ENCODE measurements at places on chromosomes 7 and 10. TPM values are rescaled to one million over a fixed set of nuclear protein-coding genes. Genes with fewer than 3 reads are reported as not detected.

DNA sequence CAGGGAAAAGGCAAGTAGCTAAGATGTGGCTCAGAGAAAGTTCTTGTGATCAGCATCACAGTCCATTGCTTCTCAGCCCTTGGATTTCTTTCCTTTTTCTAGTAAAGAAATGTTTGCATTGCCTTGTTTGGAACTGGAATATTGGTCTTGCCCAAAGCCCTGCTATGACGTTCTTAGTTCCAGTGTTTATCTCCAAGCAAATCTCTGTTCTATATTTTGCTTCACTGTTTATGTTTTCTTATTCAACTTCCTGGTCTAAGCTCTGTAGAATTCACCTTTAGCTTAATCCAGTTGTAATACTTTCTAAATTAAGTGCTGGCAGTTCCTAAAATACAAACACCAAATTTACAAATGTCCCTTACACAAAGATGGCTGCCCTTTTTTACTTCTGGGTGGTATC lies 88.7 kb upstream of the ZNF438 start:
- no peak for DNase-seq

MYOZ1 gene
- 1,915 TPM for total RNA-seq

- no peak for DNase-seq
These were observed 178.9 kb downstream of the GRID1 start for GRCh38 chr10:86187499-86188239.

- peak; percentile 60 for DNase-seq
These were observed 99.6 kb downstream of the SVIL start for GRCh38 chr10:29535012-29535777.

CYP26C1 gene
- total RNA-seq: 0.06 TPM

- no peak for DNase-seq
These were observed 246.7 kb downstream of the CAMK1D start for GRCh38 chr10:12595936-12596576.

DNA sequence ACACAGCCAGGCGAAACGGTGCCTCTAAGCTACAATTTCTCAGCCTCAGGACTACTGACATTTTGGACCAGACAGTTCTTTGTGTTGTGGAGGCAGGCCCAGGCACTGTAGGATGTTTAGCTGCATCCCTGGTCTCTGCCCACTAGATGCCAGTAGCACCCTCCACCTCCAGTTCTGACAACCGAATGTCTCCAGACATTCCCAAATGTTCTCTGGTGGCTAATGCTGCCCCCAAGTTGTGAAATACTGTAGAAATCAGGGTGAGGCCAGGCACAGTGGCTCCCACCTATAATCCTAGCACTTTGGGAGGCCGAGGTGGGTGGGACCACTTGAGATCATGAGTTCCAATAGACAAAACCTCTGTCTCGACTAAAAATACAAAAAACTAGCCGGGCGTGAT lies 18.2 kb downstream of the HNRNPF start:
- DNase-seq: no peak

DNA sequence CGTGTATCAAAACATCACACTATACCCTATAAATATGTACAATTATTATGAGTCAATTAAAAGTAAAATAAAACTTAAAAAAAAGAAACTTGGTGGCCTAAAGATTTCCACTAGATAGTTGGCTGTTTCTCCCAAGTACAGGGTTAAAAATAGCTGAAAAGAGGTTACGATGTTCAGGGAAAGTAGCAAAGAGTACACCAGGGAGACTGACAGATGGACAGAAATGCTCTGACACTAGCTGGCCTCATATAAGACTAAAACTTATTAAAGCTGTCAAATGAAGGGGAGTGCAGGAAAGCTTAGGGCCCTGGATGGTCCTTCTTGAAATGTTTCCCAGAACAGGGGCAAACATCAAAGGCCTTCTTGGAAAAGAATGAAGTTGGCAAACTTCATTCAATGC lies 51.3 kb downstream of the TCAF1 start:
- DNase-seq: no peak

DNA sequence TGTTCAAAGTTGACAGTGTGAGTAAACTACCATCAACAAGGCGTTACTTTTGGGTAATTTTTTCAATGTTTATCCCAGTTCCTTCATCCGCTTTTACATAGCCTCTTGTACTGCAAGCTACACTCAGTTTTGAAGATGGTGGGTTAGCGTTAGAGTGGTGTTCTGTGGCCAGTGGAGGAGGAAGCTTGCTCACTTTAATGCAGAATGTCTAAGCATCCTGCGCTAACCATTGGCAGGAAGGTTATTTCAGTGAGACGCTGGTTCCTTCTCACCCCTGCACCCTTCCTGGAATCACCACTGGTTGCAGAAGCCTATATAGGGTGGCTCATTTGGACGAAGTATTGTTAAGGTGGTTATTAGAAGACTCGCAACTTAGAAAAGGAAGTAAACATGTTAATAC lies 159.1 kb downstream of the CELF2 start:
- no peak for DNase-seq

- DNase-seq: no peak
These were observed 18.4 kb upstream of the REEP3 start for GRCh38 chr10:63502832-63503231.

PRKCQ gene
- 72.0 TPM for total RNA-seq

DNA sequence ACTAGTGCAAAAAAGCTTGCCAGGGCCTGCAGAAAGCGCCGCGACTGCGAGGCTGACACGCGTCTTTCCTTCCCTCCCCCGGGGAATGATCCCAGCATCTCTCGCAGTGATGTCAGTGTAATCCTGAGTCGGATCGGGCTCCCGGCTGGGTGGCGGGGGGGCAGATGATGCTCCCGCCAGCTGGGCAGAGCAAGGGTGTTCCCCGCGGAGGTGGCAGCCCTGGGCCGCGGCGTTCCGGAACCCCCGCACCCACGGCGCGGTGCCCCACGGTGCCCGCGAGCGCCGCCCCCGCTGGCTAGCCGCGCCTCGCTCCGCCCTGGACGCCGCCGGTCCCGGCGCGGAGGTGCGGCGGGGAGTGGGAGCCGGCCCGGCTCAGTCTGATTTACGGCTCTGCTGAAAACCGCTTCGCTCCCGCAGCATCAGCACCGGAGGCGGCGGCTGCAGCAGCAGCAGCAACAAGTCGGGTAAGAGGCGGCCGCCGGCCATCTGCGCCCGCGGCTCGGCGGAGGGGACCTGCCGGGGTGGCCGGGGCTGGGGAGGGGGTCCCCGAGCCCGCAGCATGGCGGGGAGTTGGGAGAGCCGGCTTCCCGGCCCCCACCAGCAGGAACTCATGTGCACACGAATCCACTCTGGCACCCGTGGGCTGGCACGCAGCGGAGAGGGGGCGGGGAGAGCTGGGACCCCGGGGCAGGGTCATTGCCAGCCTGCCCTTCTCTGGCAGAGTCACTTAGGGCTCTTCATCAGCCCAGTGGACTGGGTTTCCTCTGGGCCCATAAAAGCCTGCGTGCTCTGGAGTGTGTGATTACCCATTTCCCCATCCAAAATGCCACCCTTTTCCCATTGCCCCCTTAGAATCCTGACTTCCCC lies at the start of gene ZNF365:
ZNF365 (plus strand) TSS at position 375 of the 867 bp plus-strand sequence. CDS start 1,825 bp downstream, outside the sequence.
- DNase-seq: peak; percentile 17

DNA sequence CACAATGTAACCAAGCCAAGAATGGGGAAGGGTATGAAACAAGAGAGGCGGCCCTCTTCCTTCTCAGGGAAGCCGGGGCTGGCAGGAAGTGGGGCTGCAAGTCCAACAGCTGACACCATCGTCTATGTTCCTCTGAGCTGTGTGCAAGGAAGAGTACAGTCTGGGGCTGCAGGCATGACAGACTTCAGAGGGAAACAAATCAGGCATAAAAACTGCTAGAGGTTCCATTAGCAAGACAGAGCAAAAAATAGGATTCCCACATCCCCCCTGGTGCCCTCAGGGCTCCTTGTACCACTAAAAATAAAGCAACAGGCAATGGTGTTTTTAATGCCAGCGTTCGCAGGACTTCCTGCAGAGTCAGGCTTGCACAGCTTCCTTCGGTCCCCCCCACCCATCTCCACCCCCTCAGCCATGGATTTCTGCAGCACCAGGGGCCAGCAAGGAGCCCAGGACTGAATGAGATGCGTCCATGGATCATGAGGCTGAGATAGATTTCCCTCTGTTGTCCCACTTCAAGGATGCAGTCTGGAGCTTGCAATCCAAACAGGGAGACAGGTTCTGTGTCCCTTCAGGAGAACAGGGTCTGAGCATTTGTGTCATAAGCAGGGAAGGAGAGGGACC lies 34.6 kb downstream of the KCNMA1 start:
- DNase-seq: no peak

PYROXD2 gene
- total RNA-seq: 3.8 TPM

GRCh38 chr10:124911124-124912067 lies 30.5 kb upstream of the ZRANB1 start:
- DNase-seq: no peak

DNA sequence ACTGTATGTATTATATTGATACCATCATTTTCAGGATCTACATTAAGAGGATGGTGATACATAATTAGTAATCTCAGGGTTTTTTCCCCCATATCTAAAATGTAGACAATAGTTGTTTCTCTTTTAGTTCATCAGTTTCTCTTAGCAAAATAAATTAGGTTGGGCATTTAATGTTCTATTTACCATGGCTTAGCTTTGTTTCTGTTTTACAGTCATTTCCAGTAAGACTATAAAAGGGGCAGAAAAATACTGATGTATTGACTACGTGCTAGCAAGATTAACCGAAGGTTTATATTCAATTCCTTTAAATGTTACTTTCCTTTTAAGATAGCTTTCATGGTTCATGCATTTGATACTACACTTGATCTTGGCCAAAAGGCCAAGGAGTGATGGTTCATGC lies 26.2 kb downstream of the SUV39H2 start:
- no peak for DNase-seq

KIF20B gene
- 0.54 TPM for total RNA-seq

ATP5MK gene
- 573 TPM for total RNA-seq

GRCh38 chr10:98586096-98586495 lies 139.4 kb upstream of the HPS1 start:
- DNase-seq: no peak

DNA sequence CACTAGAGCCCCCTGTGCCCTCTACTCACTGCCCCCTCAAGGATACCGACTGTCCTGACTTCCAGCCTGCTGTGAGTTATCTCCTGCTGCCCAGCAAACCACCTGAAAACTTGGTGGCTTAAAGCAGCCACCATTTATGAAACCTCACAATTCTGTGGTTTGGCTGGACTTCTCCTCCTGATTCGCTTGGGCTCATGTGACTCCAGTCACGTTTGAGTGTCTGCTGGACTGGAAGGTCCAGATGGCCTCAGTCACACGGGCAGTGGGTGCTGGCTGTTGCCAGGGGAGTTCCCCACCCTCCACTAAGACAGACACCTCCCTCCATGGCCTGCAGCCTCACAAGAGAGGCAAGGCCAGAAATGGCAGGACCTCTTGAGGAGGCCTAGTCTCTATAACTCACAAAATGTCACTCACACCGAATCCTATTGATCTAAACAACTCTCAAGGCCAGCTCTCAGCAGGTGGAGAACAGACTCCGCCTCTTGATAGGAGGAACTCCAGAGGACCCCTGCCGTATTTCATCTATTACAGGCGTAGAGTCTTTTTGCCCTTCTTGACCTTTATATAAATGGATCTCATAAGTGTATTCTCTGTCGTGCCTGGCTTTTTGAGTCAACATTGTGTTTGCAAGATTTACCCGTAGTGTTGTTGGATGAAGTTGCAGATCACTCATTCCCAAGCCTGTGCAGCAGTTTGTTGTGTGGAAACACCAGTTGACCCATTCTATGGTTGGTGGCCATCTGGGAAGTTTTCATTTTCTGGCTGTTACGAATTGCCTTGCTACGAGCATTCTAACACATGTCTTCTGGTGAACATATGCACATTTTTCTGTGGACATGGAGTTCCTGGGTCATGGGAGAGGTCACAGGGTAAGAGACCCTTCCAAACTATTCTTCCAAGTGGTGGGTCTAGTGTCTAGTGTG lies 48.3 kb downstream of the ZMIZ1 start:
- DNase-seq: no peak

- DNase-seq: no peak
These were observed 486.3 kb upstream of the PCDH15 start for GRCh38 chr10:55287346-55287745.

MUC12 gene
- 0.02 TPM for total RNA-seq

DNA sequence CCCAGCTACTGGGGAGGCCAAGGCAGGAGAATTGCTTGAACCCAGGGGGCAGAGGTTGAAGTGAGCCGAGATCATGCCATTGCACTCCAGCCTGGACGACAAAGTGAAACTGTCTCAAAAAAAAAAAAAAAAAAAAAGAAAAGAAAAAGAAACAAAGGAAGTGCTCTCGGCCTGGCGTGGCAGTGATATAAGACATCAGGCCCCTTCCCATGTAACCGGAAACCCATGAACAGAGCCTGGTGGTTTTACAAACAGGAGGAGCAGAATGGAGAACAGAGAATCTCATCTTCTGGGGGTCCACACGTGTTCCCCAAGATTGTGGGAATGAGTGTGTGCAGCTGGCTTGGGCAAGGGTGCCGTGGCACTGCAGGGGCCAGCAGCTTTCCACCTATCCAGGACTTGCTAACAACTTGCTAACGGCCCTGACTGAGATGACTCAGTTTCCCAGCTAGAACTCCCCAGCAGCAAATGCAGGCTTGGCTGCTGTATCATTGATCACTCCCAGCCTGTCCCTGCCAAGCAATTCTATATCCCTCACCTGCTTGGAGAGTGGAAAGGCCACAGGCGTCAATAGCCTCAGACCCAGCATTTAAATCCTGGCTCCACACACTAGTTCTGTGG lies 103.0 kb downstream of the COL26A1 start:
- no peak for DNase-seq

SLC18A3 gene
- total RNA-seq: not detected

- no peak for DNase-seq
These were observed 36.5 kb downstream of the P4HA1 start for GRCh38 chr10:73060173-73060572.

DNA sequence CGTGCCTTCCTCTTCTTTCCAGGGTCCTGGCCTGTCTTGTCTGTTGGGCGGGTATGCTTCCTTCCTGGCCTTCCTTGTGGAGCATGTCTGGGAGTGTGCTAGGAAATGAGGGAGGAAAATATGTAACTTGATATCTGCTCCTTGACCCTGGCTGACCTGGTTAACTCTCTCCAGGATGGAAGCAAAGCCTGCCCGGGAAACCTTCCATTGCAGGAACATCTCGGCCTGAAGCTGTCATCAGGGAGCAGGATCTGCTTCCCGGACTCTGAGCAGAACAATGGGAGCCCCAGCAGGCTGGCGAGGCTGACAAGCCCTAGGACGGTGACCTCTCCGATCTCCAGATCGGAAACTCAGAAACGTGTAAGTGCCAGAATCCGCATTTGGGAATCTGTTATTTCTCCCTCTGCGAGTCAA lies 340.3 kb downstream of the FRMD4A start:
- DNase-seq: peak; percentile 70

DNA sequence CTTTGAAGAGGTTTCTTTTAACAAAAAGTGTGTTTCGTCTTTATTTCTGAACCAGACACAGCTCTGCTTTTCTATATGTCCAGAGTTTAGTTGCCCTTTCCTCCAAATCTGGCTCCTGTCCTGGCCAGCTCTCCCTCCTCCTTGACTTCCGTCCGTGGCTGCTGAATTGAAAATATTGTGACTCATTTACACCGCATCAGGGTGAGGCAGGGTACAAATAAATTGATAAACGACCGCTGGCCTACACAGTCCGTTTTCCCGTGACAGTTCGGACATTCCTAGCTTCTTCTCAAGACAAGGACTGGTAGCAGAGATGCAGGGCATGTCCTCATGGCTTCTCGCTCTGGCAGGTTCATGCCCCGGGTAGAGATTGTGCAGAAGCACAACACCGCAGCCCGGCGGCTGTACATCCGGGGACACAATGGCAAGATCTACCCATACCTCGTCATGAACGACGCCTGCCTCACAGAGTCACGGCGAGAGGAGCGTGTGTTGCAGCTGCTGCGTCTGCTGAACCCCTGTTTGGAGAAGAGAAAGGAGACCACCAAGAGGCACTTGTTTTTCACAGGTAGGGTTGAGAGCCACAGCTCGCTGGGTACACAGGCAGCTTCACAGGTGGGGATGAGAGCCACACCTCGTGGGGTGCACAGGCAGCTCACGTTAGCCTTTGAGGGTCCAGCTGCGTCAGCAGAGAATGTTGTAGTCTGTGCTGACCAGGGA lies 126.6 kb downstream of the TRRAP start:
- no peak for DNase-seq

ERVW-1 gene
- total RNA-seq: not detected

Measured in psoas muscle (tissue), 8 donors.